ENCODE measurements at places on chromosomes 12 and 14.

GRCh38 chr14:21096978-21097635 is 1.3 kb downstream of the ZNF219 start:
- no peak for DNase-seq

GRCh38 chr12:113512568-113512967 is 40.9 kb upstream of the LHX5 start:
- no peak for DNase-seq

- no peak for DNase-seq
Observed at GRCh38 chr14:77424862-77425261, 1.5 kb upstream of the NOXRED1 start.

DNA sequence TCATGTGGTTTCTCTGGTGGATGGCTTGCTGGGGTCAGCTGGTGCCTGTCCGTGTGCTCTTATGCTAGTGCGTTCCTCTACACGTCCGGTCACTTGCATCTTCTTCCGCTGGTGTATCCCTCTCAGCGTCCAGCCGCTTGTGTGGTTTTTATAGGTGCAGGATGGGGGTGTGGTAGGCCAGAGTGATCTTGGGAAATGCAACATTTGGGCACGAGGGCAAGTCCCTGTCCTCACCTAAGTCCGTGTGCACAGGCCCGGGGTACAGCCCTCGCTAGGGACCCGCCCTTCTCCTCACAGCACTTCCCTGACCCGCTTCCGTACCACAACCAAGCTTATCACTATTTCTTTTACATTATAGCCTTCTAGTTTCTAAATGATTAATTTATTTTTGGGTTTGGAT is 17.3 kb downstream of the RERGL start:
- no peak for DNase-seq

- no peak for DNase-seq
Observed at GRCh38 chr14:30355431-30355913, 203.5 kb upstream of the G2E3 start.
